Activated T-cell treated with anti-CD3 and anti-CD28 coated beads, Interleukin-2, amount 50 U/mL, for 48 hours (primary cell): ENCODE measurements at places on chromosomes 6 and 20.

DNA sequence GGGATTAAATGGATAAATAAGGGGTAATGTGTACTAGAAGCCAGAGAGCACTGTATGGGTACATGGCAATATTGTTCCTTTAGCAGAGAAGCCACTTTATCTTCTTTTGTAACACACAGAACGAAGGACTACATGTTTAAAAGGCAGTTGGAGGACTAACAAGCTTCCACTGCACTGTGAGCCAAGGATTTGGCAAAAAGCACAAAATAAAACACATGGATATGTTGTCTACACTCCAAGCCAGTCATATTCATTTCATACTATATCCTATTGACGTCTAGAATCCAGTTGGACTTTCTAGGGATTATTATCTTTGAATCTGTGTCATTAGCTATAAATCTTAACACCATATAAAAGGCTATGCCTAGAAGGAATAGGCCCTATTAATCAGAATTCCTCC, 3.0 kb downstream of the SLC18B1 start:
- no peak for DNase-seq

GRCh38 chr6:151284548-151285017, 44.8 kb downstream of the AKAP12 start:
- DNase-seq: no peak

DNA sequence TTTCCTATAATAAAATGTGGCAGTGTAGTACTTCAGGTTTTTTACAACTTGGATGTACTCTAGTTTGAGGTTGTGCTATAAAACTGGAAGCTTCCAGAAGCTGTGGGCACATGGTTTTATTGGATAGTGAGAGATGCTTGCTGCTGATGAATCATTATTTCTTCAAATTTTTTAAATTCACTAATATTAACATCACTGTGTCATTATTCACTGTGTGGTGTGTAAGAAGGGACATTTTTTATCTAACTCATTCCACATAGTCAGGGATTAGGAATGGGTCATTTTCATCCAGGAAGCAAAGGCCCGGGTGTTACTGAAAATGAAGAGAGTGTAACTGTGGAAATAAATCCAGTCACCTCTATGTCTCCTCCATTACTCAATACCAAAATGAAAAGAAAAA, 421.0 kb downstream of the TENT5A start:
- DNase-seq: no peak

DNA sequence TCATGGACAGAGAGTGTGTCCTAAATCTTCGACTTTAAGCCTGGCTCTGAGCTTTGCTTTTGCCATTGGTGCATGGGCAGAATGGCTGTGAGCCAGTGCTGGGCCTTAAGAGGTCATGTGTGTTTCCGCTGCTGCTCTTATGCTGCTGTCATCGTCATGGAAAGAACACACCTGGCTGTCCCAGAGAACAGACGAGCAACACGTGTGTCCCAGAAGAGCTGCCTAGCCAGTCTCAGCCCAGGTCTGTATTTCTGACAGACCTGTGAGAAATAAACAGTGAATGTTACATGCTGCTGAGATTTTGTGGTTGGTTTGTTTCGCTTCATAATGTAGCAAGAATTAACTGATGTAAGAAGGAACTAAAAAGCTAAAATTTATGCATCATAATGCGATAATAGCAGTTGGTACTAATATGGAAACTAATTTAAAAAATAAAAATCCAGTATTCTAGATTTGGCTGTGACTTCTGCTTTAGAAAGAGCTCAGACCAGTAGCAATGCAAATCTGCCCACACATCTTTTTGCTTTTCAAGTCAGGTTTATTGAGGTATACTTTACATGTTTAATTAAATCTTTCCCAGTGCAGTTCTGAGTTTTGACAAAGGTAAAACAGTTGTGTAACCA, 11.5 kb upstream of the SCP2D1 start:
- no peak for DNase-seq

DNA sequence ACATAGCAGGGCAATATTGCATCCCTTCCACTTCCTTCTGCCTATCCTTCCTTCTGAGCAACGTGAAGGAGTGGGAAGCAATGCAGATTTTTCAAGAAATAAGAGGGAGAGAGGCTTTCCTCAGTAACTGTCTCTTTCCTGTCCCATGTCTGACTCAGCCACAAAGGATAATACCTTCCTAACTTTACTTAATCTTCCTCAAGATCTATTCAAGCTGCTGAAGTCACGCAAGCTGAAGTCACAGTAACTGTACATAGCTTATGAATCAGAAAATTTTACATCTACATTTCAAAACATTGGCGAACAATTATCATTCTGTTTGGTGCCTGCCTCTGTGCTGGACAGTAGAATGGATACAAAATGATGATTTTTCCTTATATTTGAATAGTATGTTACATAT, 86.4 kb upstream of the POU3F2 start:
- DNase-seq: no peak

GRCh38 chr6:105892577-105893262, 193.4 kb upstream of the PRDM1 start:
- no peak for DNase-seq
